GM13976 (cell line): ENCODE measurements at places on chromosomes 3 and 15.

DNA sequence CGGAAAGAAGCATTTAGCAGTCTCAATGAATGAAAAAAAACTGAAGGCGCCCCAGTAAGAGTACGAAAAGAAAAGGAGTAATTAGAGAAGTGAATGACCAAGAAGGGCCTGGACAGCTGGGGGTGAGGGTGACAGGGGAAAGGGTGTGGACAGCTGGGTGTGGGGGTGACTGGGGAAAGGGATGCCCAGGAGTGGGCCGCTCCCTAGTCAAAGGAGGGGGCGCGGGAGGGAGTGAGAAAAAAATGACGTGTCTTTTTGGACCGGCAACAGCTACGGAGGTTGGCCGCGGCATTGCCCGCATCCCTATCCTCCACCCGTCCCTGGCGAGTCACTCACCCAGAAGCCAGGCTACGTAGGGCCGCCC, 274 bp upstream of the ZCWPW2 start:
- no peak for DNase-seq

DNA sequence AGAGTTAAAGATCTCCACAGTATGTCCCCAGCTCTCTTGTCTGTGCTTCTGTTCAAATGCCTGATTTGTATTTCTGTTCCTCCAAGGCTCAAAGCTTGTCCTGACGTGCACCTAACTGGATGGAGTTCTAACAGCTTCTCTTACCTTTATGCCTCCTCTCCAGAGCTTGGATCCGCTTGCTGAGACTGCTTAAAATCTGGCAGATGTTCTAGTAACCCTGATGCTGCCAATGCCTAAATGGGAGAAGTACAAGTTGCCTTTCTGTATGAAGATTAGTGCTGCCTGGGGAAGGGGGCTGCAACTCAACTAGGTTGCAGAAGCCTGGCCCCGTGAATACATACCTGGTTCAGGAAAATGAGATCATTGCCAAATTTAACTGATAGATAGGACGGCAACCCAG, 354.5 kb upstream of the KCNMB2 start:
- no peak for DNase-seq

DNA sequence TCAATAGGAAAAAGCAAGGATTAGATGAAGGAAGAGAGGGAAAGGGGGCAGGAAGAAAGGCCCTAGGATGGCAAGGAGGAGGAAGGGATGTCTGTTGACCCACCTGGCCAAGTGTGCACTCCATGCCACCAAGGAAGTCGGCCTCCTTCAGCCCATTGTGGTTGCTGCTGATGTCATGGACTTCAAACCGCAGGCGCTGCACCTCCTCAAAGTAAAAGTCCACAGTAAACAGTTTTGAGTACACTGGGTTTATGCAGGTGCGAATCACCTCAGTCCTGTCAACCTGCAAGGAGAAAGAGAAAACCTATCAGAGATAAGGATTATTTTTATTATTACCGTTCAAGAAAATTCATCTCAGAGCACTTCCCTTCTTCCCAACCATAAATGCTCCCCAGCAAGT, 220.6 kb upstream of the MRPL3 start:
- no peak for DNase-seq

GRCh38 chr3:27034255-27034654, 334.9 kb downstream of the NEK10 start:
- no peak for DNase-seq

GRCh38 chr15:70463453-70463834, 299.9 kb downstream of the UACA start:
- peak; percentile 54 for DNase-seq

- no peak for DNase-seq
Observed at GRCh38 chr3:47007001-47007400, 27.5 kb downstream of the NBEAL2 start.

DNA sequence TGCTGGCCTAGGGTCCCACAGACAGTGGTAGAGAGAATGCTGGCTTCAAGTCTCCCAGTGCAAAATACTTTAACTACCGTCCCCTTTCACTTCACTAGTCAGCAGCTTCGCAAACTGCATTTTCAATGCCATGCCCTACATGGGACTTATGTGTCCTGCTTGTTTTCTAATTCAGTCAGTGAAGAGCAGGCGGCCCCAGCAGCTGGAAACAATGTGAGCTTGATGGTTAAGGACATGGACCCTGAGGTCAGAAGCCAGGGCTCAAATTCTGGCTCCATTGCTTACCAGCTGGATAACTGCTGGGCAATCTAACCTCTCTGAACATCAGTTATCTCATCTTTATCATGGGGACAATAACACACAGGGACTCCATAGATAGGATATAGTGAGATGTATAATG, 58.4 kb downstream of the SLC12A8 start:
- DNase-seq = no peak

DNA sequence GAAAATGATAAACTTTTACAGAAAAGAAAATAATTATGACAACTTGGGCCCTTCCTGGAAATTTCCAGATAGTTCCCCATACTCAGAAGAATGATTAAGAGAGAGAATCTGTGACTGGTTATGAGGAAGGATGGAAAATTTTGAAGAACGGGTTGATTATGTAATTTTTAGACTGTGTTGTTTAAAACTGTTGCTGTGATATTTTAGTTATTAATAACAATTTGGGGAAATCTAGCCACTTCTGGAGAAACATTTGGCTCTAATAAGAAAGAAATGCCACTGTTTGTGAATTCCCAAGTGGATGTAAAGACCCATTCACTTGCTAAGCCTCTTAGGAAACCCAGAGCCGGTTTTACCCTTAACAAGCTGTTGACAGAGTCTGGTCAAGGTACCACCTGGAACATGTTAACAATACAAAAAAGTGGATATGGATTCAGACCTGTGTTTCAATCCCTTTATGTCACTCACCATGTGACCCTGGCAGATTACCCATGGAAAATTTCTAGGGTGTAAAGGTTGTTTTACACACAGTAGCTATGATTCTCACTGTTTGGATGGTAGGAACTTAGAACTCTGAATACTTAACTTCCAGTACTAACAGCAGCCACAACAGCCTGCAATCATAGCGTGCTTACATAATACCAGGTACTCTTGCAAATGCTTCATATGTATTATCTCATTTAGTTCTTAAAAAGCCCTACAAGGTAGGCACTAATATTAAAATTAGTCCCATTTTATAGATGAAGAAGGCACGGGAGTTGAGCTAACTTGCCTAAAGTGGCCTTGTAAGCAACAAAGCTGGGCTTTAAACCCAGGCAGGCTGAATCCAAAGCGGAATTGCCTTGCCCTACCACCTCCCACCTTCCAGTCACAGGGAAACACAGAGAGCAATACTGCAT, 32.0 kb downstream of the ZBTB38 start:
- DNase-seq = no peak

DNA sequence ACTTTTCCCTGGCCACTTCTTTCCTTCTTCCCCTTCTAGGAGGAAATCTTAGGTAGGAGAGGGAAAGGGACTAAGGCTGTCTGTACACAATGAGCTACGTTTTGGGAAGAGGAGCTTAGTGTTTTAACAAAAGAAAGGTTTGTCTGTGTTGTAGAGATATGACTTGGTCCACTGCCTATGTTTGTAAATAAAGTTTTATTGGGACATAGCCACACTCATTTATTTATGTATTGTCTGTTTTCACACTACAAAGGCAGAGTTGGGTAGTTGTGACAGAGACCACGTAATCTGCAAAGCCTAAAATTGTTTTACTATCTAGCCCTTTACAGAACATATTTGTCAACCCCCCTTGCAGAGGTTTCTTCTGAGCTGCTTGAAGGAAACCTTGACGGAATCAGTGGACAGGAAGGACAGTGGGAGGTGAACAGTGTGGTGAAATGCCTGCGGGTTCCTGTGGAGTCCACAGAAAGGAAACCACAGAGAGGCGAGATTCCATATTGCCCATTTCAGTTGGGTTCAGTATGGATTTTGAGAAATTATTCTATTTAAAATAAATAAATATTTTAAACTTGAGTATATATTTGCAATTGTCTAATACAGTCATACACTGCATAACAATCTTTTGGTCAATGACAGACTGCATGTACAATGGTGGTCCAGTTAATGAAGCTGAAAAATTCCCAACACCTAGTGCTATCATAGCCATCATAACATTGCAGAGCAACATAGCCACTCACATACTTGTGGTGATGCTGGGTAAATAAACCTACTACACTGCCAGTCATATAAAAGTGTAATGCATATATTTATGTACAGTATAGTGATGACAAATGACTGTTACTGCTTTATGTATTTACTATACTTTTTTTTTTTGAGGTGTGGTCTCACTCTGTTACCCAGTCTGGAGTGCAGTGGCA, 157.9 kb upstream of the NUDT16 start:
- no peak for DNase-seq

DNA sequence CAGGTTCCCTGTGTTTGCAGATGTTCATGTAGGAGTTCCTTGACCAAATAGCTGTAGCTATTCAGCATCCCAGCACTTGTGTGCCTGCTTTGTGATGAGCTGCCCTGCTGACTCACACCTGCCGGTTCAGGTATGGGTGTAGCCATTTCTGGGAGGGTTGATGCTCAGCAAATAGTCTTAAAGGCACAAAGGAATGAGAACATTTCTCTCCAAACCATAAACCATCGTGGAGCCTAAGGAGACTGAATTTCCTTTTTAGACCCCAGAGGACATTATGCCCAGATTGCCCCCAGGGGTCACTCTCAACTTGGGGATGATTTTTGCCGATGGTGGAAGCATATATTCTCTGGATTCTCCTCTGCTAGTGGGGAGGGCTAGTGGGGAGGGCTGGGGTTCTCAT, 80.6 kb downstream of the ADAMTSL3 start:
- peak; percentile 20 for DNase-seq
